Mesothelial cell of epicardium (in vitro differentiated cells): ENCODE measurements at places on chromosomes 12 and 14.

DNA sequence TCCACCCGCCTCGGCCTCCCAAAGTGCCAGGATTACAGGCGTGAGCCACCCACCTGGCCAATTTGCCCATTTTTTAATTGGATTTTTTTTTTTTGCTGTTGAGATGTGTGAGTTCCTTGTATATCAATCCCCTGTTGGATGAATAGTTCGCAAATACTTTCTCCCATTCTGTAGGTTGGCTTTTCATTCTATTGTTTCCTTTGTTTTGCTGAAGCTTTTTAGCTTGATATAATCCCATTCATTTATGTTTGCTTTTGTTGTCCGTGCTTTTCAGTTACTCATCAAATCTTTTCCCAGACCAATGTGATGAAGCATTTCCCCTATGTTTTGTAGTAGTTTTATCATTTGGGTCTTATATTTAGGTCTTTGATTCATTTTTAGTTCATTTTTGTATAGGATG lies 36.4 kb downstream of the TRAF3 start:
- no peak overlapping the region for H3K4me3 ChIP-seq
- no peaks in the 10 kb centered on the region for H3K27me3 ChIP-seq
- no peak overlapping the region for H3K27ac ChIP-seq
- peaks cover 10% of the 10 kb centered on the region for H3K4me1 ChIP-seq
- H3K36me3 ChIP-seq, result peaks cover 15% of the 10 kb centered on the region

DNA sequence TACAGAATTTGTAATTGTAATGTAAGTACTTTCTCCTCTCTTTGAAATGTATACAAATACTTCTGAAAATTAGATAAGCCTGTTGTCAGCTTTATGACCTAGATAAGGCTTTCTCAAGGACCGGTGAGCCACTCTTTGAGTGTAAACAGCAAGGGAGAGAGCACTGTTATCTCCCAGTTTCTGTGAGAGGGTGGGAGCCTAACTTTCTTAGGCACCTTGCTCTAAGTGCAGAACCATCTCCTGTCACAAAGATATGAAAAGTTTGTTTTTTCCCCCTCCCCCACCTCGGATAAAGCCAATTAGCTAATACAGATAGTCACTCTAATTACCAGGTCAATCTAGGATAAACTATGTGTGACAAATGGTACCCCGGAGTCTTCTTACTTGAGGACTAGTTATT lies 35.8 kb downstream of the CAPS2 start:
- peaks cover 4% of the 10 kb centered on the region for H3K4me1 ChIP-seq
- no peak for DNase-seq
- no peak overlapping the region for H3K27ac ChIP-seq
- H3K27me3 ChIP-seq, result no peaks in the 10 kb centered on the region
- no peaks in the 10 kb centered on the region for H3K36me3 ChIP-seq

DNA sequence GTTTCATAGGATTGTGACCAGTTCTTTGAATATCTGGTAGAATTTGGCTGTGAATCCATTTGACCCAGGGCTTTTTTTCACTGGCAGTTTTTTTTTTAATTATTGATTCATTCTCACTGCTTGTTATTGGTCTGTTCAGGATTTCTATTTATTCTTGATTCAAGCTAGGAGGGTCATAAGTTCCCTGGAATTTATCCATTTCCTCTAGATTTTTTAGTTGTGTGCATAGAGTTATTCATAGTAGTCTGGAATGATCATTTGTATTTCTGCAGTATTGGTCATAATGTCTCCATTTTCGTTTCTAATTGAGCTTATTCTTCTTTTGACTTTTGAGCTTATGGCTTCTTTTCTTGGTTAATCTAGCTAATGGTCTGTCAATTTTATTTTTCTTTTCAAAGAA lies 291.6 kb downstream of the AKAP6 start:
- no peak overlapping the region for H3K27ac ChIP-seq
- H3K4me1 ChIP-seq, result no peaks in the 10 kb centered on the region
- no peak for DNase-seq
- H3K36me3 ChIP-seq, result peaks cover 4% of the 10 kb centered on the region
- no peak overlapping the region for H3K4me3 ChIP-seq
- no peaks in the 10 kb centered on the region for H3K27me3 ChIP-seq

- H3K4me3 ChIP-seq, result no peak overlapping the region
- DNase-seq, result no peak
- H3K27ac ChIP-seq, result no peak overlapping the region
Measured at GRCh38 chr14:89924268-89924667, 30.3 kb downstream of the EFCAB11 start.

DNA sequence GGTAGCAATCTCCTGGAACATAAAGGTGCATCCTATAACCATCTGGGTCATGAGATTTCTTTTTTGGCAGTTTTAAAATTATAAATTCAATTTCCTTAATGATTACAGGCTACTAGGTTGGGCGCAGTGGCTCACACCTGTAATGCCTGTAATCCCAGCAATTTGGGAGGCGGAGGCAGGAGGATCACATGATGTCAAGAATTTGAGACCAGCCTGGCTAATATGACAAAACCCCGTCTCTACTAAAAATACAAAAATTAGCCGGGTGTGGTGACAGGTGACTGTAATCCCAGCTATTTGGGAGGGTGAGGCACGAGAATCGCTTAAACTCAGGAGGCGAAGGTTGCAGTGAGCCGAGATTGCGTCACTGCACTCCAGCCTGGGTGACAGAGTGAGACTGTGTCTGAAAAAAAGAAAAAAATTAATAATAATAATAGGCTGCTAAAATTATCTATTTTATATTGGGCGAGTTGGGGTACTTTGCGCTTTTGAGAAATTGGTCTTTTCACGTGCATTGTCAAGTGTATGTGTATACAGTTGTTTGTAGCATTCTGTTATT lies 17.2 kb upstream of the ARF6 start:
- no peak overlapping the region for H3K4me3 ChIP-seq
- no peaks in the 10 kb centered on the region for H3K27me3 ChIP-seq
- no peaks in the 10 kb centered on the region for H3K36me3 ChIP-seq
- peaks cover 4% of the 10 kb centered on the region for H3K4me1 ChIP-seq

DNA sequence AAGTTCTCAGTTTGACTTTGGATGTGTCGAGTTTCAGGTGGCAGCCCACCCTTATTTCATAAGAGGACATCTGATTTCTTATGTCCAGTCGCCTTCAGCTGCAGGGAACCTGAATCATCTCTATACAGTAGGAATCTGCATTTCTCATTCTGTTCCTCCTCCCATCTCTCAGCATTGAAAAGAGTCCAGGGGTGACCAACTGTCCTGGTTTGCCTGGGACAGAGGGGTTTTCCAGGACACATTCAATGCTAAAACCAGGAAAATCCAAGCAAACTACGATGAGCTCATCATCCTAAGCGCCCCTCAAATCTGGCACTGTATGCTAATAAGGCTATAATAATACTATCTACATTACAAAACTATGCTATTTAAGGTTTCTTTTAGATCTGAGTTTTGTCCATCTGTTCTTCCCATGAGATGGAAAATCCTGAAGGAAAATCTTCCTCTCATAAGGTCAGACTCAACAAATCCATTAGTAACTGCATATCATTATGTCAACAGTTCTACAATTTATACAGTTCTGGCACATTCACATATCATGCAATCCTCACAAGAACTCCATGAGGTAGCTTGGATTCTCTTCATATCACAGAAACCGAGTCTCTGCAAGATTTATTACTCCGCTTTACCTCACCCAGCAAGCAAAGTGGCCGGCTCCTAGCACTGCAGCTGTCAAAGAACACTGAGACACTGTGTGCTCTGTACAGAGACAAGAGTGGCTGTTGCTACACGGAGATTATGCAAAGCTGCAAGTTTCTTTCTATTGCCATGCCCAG lies 15.6 kb upstream of the CALM1 start:
- peaks cover 5% of the 10 kb centered on the region for H3K4me1 ChIP-seq
- H3K27me3 ChIP-seq, result no peaks in the 10 kb centered on the region
- no peak for DNase-seq

DNA sequence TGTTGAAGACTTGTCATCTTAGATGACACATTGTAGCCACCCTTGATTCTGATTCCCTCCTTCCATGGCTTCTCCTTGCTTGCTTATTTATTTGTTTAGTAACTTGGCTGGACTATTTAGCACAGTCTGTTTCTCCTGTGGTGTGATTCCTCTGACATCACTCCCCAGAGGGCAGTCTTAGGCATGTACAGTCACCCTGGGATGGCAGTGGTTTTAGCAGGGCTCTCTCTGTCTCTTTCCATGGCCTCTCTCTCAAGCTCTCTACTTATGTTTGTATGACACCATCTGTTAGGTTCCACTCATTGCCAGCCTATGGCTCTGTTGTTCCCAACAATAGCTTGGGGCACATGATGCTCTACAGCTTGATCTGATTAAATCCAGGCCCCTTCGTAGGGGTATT lies 158.3 kb downstream of the ADGRD1 start:
- H3K36me3 ChIP-seq, result no peaks in the 10 kb centered on the region
- peaks cover 20% of the 10 kb centered on the region for H3K27me3 ChIP-seq
- peaks cover 26% of the 10 kb centered on the region for H3K4me1 ChIP-seq

- H3K27me3 ChIP-seq, result peaks cover 20% of the 10 kb centered on the region
- no peaks in the 10 kb centered on the region for H3K36me3 ChIP-seq
- no peak for DNase-seq
- peaks cover 6% of the 10 kb centered on the region for H3K4me1 ChIP-seq
- no peak overlapping the region for H3K4me3 ChIP-seq
Measured at GRCh38 chr14:51972566-51972965, 16.8 kb upstream of the RTRAF start.

DNA sequence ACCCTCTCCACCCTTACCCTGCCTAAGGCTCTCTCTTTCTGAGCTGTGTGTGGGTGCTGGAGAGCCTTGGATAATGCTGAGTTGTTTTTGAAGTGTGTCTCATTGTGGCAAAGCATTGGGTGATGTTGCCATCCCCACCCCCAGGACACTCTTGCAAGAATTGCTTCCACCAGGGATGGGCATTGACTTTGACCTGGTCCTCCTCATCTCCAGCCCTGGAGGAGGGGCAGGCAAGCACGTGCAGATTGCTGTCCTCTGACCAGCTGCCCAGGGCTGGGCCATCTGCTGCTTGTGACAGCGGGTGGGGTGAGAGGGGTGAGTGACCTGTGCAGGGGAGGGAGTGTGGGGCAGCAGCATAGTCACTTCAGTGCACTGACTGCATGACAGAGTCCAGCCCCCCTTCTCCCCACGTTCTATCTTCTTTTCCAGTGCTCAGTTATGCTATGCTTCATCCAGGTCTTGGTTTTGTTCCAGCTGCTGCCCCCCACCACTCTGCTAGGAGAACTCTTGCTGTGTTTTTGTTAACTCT lies 26.2 kb downstream of the SUSD6 start:
- no peaks in the 10 kb centered on the region for H3K27me3 ChIP-seq
- no peak for DNase-seq
- peaks cover 35% of the 10 kb centered on the region for H3K4me1 ChIP-seq
- H3K4me3 ChIP-seq, result no peak overlapping the region
- peak overlapping the region; percentile 18 for H3K27ac ChIP-seq

DNA sequence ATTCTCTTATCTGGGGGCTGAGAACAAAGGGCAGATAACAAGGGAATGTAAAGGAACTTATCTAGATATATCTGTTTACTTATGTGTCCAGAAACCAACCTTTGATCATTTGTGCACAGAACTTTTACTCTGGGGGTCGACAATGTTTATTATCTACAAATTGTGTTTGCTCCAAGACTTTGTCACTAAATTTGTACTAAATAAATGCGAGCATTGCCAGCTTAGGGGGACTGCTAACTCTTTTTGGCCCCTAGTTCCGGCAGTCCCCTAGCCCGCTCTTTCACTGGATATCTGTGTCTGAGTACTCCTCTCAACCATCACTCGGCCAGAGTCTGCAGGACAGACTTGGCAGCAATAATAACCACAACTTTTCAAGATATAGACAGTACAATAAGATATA lies 88.2 kb downstream of the FSCB start:
- no peak for DNase-seq
- peaks cover 13% of the 10 kb centered on the region for H3K36me3 ChIP-seq
- no peaks in the 10 kb centered on the region for H3K27me3 ChIP-seq
- no peak overlapping the region for H3K4me3 ChIP-seq
- H3K27ac ChIP-seq, result no peak overlapping the region

DNA sequence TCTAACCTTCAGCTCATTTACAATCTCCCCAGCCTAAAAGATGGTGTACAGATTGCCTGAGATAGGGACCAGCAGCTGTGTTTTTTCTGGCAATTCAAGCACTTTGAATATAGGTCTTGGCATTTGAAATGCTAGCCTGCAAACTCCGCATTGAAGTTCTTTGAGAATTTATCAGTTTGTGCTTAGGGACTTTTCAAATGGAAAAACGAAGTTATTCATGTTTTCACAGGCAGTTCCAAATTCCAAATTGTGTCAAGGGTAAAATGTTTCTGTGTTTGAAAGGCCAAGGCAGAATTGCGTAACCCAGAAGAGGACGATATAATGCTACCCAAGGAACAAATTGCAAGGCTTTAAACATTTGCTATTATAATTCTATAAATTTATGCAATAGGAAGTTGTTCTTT lies 168.9 kb upstream of the RASSF8 start:
- H3K4me3 ChIP-seq, result no peak overlapping the region
- DNase-seq, result no peak
- no peaks in the 10 kb centered on the region for H3K36me3 ChIP-seq
- no peak overlapping the region for H3K27ac ChIP-seq
- peaks cover 2% of the 10 kb centered on the region for H3K4me1 ChIP-seq

GRCh38 chr14:101561145-101561896 lies at the start of gene DIO3:
TSS of gene DIO3 (plus strand) at chr14:101561495.
- H3K36me3 ChIP-seq, result peaks cover 2% of the 10 kb centered on the region
- H3K4me1 ChIP-seq, result peaks cover 14% of the 10 kb centered on the region
- H3K27ac ChIP-seq, result no peak within 1 kb of the TSS
- H3K4me3 ChIP-seq, result peak within 1 kb of the TSS; percentile 60
- H3K27me3 ChIP-seq, result peaks cover 90% of the 10 kb centered on the region
- no peak for DNase-seq

- no peaks in the 10 kb centered on the region for H3K27me3 ChIP-seq
- DNase-seq, result no peak
- H3K27ac ChIP-seq, result no peak overlapping the region
Measured at GRCh38 chr14:89960914-89961313, 5.2 kb downstream of the TDP1 start.

GRCh38 chr14:52366796-52367315 lies 52.7 kb downstream of the PTGER2 start:
- H3K4me1 ChIP-seq, result peaks cover 13% of the 10 kb centered on the region
- no peak overlapping the region for H3K4me3 ChIP-seq

- no peaks in the 10 kb centered on the region for H3K36me3 ChIP-seq
- no peak for DNase-seq
- no peak overlapping the region for H3K4me3 ChIP-seq
- H3K27me3 ChIP-seq, result peaks cover 13% of the 10 kb centered on the region
- peaks cover 4% of the 10 kb centered on the region for H3K4me1 ChIP-seq
Measured at GRCh38 chr12:5034603-5035002, 9.1 kb upstream of the KCNA5 start.

GRCh38 chr12:16165506-16165905 lies 112.0 kb downstream of the SLC15A5 start:
- H3K27me3 ChIP-seq, result peaks cover 27% of the 10 kb centered on the region
- H3K4me3 ChIP-seq, result no peak overlapping the region
- DNase-seq, result no peak
- H3K36me3 ChIP-seq, result no peaks in the 10 kb centered on the region
- H3K4me1 ChIP-seq, result no peaks in the 10 kb centered on the region
- H3K27ac ChIP-seq, result no peak overlapping the region

- H3K36me3 ChIP-seq, result no peaks in the 10 kb centered on the region
- no peaks in the 10 kb centered on the region for H3K27me3 ChIP-seq
- H3K4me3 ChIP-seq, result peak overlapping the region; percentile 40
- peaks cover 52% of the 10 kb centered on the region for H3K4me1 ChIP-seq
- H3K27ac ChIP-seq, result peak overlapping the region; percentile 95
- peak; percentile 76 for DNase-seq
Measured at GRCh38 chr12:119176267-119177055, 2.3 kb upstream of the HSPB8 start.

GRCh38 chr14:55540847-55541773 lies 38.9 kb upstream of the KTN1 start:
- peaks cover 36% of the 10 kb centered on the region for H3K4me1 ChIP-seq
- peaks cover 5% of the 10 kb centered on the region for H3K36me3 ChIP-seq
- H3K27me3 ChIP-seq, result no peaks in the 10 kb centered on the region
- no peak for DNase-seq
- no peak overlapping the region for H3K4me3 ChIP-seq
